ENCODE measurements at places on chromosomes 3 and 15.

- no peak for DNase-seq
These were observed 83.6 kb downstream of the CHST2 start for GRCh38 chr3:143203142-143203541.

DNA sequence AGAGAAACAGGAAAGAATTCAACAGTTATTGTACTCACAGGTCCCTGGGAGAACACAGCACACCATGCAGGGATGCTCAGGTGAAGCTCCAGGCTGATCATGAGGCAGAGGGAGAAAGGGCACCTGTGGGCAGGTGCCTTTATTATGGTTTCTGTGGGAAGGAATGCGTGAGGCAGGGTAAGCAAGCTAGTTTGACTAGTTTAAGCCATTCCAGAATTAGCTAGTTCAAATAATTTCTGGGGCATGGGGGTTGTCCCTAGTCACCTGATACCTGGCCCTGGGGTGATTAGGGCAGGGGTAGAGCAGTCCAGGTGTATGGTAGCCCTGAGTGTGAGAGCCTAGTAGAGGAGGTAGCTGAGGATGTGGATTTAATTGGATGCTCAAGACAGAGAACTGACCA is 47.9 kb upstream of the DCLK3 start:
- no peak for DNase-seq

DNA sequence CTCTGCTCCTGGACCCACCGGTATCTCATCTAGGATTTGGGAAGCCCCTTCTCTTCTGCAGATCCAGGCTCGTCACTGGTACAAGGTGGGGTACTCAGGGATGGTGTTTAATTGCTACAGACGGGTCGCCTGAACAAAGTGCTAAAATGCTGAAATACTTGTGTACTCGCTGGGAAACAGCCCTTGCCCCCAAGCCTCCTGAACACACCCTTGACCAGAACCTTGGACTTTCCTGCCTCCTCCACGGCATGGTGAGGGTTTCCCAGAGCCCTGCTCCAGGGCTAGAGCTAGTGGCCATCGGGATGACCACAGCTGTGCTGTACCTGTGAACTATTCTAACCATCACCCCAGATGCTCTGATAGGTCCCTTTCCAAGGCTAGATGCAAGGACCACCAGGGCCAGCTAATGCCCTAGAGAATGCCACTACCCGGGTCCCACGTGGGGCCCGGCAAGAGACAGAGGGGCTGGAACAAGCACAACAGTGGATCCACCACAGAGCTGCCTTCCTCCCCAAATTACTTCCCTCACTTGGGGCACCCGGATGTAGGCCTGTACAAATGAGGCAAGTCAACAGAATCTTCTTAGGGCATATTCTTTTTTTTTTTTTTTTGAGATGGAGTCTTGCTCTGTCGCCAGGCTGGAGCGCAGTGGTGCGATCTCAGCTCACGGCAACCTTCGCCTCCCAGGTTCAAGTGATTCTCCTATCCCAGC is 267.3 kb downstream of the FOXP1 start:
- no peak for DNase-seq

DNA sequence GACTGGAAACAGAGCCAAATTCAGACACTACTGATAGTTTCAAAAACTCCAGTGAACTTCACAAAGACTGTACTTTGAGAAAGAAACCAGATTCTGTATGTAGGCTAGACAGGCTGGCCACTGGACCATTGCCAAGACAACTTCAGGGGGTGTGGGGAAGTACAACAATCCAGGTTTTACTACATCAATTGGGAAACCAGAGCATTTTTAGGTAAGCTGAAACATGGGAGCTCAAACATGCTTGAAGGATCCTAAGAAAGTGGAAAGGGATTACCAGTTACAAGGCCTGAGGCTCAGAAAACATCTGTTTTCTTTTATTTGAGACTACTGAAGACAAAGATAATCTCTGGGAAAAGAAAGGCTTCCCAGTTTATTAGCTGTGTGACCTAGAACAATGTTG is 26.9 kb upstream of the ZNF280D start:
- no peak for DNase-seq

GRCh38 chr3:29516164-29516563 is 235.3 kb downstream of the RBMS3 start:
- no peak for DNase-seq

- DNase-seq, result no peak
These were observed 91.8 kb downstream of the KCNMB2 start for GRCh38 chr3:178628037-178628436.

GRCh38 chr15:60871152-60871551 is 357.9 kb downstream of the RORA start:
- no peak for DNase-seq

DNA sequence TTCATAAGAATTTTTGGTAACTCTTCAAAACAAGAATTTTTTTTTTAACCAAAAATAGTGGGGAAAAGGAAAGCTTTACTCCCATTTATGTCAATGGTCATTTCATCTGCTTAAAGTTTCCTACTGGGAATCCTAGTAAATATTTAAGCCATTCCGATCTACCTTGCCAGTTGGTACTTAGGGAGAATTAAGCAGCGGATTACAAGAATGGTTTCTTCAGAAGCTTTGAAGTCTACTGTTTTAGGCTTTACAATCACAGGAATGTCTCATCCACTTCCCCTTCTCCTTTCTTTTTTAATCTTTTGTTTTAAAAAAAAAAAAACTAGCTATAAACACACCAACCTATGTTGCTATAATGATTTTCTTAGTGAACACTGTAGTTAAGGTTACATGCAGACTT is 341.4 kb upstream of the ATP11B start:
- no peak for DNase-seq

DNA sequence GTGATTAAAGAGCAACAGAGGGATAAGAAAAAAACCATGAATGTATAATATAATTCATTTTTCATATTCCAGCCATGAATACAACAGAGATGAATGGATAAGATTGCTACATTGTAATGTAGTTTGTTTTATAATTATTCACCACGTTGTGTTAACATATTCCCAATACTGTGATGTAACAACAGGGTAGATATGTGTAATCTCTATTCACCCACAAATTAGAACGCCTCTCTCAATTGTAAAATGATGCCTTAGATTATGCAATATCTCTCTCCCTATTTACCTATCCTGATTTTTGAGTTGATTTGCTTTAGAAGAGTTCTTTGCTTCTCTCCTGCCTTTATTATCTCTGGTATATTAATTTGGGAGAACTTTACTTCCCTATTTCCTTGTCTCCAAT is 193.6 kb downstream of the AGBL1 start:
- no peak for DNase-seq

DNA sequence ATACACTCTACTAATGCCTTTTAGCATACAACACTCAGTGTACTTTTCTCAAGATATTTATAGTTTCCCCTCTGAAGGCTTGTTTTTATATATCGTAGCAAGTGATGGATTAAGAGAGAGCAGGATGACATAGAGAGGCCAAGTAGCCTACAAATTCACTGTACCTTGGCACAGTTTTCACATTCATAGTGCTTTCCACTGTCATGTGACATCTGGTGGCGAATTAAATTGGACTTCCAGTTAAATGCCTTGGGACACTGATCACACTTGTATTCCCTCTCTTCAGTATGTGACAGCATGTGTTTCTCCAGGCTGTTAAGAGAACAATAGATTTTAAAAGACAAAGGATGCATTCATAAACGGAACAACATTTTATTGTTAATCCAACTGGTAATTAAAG is 541.1 kb downstream of the MECOM start:
- no peak for DNase-seq

DNA sequence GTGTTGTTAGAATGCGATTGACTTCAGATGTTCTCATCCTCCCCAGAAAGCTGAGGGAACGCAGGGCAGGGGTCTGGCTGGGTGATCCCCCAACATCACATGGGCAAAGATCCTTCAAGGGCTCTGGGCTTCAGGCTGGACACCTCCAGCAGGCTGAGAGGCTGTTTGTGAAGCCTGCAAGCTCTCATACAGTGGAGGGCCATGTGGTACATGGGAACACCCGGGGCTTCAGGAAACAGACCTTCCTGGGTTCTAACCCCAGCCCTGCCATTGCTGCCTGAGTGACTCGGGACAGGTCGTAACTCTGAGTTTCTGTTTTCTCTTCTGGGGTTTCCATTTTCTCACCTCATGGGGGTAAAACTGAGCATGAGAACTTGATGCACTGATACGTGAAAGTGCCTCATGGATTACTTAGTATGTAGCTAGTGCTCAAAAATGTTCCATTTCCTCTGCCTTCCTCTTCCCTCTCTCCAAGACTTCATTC is 81.2 kb downstream of the TLE3 start:
- DNase-seq, result no peak

DNA sequence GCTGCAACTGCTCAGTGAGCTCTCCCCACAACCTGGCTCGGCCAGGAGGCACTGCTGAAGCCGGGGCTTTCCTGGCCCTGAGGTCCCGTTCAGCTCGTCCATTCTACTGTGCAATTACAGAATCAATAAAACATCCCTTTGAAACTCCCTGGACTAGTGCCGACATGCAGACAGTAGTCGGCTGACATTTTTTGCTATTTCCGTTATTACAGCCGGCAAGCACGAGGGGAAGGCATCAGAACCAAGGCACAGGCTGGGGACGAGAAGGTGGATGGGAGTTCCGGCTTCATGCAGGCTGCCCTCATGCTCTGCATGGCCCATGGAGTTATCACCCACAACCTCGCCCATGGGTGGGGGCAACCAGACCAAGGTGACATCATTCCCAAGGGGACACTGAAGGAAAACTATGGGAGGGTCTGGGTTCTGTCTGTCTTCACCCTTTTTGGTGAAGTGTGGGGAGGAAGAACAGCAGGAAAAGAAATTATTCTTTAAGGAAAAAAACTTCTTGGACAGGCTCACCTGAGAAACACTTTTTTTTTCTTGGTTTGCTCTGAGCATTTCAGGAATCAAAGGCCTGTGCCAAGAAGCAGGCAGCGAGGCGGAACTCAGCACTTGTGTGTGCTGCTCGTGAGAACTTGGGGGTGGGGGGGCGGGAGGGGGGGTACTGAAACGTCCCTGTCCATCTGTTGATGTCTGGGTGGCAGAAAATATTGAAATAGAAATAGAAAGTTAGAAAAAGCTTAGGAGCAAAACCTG is 154.5 kb downstream of the FOXP1 start:
- DNase-seq, result no peak

GRCh38 chr3:190308154-190308553 is 14.1 kb downstream of the CLDN1 start:
- DNase-seq, result no peak

DNA sequence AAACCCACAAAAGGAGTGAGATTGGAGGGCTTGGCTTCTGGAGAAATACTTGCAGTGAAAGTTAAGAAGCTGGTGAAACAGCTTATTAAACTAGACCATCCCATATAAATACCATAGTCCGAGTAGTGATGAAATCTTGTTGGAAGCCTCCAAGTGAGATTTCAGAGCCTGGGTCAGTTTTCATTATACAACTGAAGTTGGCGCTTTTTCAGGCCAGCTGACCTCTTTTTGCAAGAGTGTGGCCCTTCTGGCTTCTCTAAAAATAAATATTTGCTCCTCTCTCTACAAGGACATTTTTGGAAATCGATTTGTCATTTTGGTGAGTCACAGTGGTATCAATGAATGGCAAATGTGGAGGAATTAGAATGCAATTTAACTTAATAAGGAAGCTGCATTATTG is 51.2 kb upstream of the THRB start:
- no peak for DNase-seq

DNA sequence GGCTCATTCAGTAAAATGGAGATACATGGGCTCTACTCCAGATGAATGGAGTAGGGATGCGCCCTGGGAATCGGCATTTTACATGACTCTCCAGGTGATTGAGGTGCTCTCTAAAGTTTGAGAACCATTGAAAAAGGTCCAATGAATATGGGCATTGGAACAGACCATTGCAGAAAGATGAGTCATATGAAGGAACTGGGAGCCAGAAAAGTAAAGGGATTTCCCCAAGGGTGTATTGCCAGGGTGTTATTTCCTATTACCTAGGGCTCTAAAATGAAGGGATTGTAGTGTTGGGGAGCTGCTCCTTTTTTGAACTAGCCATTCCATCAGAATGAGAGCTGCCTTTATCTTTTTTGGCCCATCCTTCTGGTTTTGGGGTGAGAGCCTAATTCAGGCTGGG is 21.7 kb downstream of the CLDN11 start:
- no peak for DNase-seq

DNA sequence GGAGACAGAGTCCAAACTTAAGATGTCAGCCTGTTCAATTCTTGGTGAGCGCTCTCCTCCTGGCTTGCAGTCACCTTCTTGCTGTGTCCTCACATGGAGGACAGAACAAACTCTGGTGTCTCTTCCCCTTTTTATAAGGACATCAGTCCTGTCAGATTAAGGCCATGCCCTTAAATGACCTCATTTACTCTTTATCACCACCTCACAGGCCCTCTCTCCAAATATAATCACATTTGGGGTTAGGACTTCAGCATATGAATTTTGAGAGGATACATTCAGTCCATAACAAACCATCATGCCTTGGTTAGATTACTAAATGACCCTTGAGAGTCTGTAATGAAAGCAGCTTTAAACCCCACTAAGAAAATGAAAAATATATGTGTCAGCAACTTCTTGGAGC is 175.2 kb downstream of the TAFA4 start:
- no peak for DNase-seq

DNA sequence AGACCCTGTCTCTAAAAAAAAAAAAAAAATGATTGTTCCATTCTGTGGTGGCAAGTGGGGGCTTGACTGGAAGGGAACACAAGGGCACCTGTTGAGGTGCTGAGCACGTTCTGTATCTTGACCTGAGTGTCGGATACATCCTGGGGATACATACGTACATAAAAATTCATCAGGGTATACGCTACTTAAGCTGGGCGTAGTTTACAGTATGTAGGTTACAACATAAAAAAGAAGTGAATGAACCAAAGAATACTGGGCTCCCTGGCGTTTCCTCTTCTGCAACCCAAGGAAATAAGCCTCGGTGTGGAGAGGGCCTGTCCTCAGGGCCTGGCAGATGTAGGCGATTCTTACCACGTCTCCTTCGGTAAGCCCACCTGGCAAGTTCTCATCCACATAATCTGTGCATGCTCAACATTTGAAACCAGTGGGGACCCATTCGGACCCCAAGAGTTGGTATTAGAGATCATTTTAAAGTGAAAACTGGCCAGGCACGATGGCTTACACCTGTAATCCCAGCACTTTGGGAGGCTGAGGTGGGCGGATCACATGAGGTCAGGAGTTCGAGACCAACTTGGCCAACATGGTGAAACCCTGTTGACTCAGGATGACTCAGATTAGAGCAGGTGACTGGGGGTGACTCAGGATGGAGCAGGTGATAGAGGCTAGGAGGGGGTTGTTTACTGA is 5.1 kb upstream of the MUC20 start:
- no peak for DNase-seq

DNA sequence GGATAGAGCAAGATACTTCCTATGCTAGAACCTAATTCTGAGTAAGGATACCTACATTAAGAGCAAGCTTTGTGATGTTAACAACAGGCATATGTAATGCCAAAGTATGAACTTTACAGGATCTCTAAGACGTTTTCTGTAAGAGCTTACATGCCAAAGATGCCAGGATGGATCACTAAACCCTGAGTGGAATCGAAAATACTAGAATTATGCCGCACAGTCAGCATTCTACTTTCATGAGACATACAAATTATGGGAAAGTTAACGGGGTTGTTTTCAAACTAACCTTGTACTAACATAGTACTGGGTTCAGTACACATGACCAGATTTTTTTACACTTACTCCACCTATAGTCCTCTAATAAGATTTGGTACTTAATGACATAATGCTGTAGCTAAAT is 55.1 kb downstream of the AAGAB start:
- DNase-seq, result no peak

- no peak for DNase-seq
These were observed 14.0 kb downstream of the CSNK1G1 start for GRCh38 chr15:64341961-64342360.

All from stimulated activated CD8-positive, alpha-beta memory T cell treated with anti-CD3 and anti-CD28 coated beads, Interleukin-4, amount 100 ng/mL, for 1 hour (primary cell).